ENCODE measurements at places on chromosomes 5 and 9. TPM values are rescaled to one million over a fixed set of nuclear protein-coding genes. Genes with fewer than 3 reads are reported as not detected.

GRCh38 chr5:138954257-138955012 is 79.3 kb upstream of the LRRTM2 start:
- no peak for DNase-seq

GRCh38 chr9:76267284-76267652 is 127.0 kb downstream of the RFK start:
- no peak for DNase-seq

DNA sequence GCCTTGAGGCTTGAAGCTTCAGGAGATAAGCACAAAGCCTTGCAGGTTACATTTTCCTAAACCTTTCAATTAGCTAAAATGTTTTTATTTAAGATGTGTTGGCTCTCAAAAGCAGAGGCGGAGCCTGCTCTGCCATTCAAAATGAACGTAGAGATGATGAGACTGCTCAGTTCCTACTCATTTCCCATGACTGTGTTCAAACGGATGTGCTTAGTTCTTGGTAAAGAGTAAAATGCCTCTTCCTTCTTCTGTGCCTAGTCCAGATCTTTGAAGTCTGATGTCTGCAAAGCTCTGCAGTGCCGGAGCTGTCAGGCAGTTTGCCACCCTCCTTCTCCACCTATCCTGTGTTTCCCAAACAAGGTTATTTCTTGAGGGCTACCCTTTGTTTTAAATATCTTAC is 46.3 kb upstream of the ADAMTSL1 start:
- peak; percentile 13 for DNase-seq

SAP30L gene
- 25.8 TPM for total RNA-seq

DNA sequence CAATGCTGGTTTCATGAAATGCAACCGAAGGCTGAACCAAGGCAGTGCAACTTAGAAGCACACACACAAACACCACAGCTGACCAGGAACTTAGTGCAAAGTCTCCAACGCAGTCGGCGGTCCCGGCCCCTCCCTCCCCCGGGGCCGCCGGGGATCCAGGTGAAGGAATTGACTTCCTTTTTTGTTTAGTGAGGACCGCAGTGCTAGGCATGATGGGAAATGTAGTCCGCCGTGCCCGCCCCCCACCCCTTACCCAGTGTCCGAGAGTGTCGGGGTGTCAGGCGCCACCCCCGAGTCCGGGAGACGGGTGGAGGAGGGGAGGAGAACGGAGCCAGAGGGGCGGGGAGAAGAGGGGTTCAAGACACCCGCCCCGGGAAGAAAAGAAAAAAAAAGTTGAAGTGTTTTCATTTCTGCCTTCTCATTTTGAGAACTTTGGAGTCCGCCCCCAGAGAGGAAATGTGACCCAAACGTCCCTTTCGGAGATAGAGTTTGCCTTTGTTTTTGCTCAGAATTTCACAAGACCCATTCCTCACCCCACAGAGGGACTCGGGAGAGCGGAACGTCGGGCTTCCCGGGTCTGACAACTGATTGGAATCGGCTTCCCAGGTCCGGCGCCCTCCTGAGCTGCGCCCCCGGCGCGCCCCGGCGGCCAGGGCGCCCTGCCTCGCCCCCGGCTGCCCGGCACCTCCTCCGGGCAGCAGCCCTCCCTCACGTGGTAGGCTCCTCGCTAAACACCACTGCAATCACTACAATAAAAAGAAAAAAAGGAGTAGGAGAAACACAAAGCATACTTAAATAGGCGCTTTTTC is 2.0 kb downstream of the IER5L start:
- peak; percentile 94 for DNase-seq

RNF145 gene
- 52.9 TPM for total RNA-seq

TDRD7 gene
- 10.4 TPM for total RNA-seq

- peak; percentile 20 for DNase-seq
Observed at GRCh38 chr5:68924481-68925145, 169.2 kb upstream of the SLC30A5 start.

PDCD1LG2 gene
- total RNA-seq: 1.6 TPM

DNA sequence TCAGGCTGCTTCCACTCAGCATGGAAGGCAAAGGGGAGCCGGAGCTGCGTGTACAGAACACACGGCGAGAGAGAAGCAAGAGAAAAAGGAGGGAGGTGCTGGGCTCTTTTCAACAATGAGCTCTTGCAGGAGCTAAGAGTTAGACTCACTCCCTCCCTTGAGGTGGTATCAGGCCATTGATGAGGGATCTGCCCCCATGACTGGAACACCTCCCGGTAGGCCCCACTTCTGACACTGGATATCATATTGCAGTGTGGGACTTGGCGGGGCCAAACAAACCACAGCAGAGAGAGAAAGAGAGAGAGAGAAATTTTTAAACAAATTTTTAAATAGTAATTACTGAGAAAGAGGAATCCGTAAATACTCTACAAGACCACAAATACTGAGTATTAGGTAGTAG is 182.2 kb downstream of the TRIO start:
- DNase-seq: no peak
